Fibroblast of skin of left quadriceps (primary cell): ENCODE measurements at places on chromosomes 4 and X.

DNA sequence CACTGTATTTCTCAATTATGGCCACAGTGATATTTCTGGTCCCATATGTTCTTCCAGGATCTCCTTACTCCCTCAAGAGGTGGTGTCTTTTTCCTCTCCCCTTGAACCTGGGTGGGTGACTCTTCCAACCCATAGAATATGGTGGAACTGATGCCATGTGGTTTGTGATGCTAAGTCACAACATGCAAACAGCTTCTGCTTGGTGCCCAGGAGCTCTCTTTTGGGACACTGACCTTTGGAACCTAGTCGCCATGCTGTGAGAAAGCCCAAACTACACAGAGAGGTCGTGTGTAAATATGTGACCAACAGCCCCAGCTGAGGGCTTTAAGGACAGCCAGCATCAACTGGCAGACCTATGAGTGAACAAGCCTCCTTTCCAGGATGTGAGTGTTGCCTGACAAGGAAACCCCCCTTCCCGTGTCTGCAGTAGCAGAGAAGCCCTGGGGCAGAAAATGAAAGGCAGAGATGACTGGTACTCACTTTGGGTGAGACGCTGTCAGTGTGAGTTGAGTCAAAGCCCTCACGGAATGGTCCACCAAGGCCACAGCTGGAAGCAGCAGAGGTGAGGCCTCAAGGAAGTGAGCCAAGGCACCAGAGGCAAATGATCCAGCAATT is 223.4 kb downstream of the BCOR start:
- DNase-seq = no peak

GRCh38 chr4:102631616-102632015 is 129.2 kb downstream of the MANBA start:
- no peak for DNase-seq

- no peak for DNase-seq
Measured at GRCh38 chr4:123443401-123444289, 47.0 kb downstream of the SPRY1 start.

- DNase-seq = no peak
Measured at GRCh38 chr4:40782876-40783275, 33.1 kb downstream of the NSUN7 start.

- no peak for DNase-seq
Measured at GRCh38 chr4:71261001-71261400, 77.8 kb upstream of the SLC4A4 start.

- no peak for DNase-seq
Measured at GRCh38 chrX:50963842-50964241, 53.3 kb downstream of the BMP15 start.

GRCh38 chrX:13452283-13452682 is 117.1 kb upstream of the EGFL6 start:
- no peak for DNase-seq

GRCh38 chr4:112085156-112086035 is 59.9 kb upstream of the FAM241A start:
- DNase-seq = no peak

GRCh38 chrX:3550160-3550751 is 163.2 kb downstream of the PRKX start:
- no peak for DNase-seq

GRCh38 chrX:120457766-120458180 is 11.3 kb downstream of the LAMP2 start:
- DNase-seq = peak; percentile 61

GRCh38 chr4:20109391-20109790 is 142.3 kb upstream of the SLIT2 start:
- no peak for DNase-seq

GRCh38 chrX:111443946-111444345 is 32.0 kb upstream of the DCX start:
- DNase-seq = no peak

- DNase-seq = no peak
Measured at GRCh38 chrX:139720136-139720535, 12.2 kb upstream of the MCF2 start.

DNA sequence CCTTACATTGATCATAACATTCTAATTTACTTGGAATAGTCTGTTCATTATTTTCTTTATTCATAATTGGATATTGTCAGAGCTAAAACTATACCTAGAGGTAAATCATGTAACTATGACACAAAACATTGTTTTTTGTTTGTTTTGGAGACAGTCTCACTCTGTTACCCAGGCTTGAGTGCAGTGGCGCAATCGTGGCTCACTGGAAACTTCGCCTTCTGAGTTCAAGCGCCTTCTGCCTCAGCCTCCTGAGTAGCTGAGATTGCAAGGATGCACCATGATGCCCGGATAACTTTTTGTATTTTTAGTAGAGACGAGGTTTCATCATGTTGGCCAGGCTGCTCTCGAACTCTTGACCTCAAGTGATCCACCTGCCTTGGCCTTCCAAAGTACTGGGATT is 265.2 kb downstream of the FBXO8 start:
- DNase-seq = no peak

GRCh38 chr4:19971829-19972228 is 279.9 kb upstream of the SLIT2 start:
- no peak for DNase-seq

GRCh38 chrX:43656005-43656494 is at the start of gene MAOA:
Gene MAOA, plus strand, starts transcription at chrX:43656299. Its CDS starts 43 bp downstream, at chrX:43656342.
- no peak for DNase-seq

DNA sequence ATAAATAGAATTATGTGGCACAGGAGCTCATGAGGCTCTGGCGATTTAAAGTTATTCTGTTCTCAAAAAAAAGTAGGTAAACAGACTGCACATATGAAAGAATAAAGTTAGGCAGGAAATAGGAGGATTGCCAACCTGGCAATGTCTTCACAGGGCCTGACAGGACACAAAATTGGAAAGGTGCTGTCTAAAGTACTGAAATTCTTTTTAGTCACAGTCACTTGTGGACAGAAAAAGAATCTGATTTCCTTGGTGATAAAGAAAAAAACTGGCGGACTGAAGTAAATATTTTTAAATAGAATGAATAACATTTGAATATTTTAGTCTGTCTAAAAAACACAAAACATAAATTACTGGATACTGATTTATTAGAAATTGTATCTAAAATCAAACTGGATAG is 124.4 kb downstream of the VEGFC start:
- no peak for DNase-seq

GRCh38 chr4:141130947-141131605 is 2.2 kb downstream of the RNF150 start:
- DNase-seq = no peak

GRCh38 chrX:150478496-150479492 is 89.6 kb upstream of the MTM1 start:
- no peak for DNase-seq

GRCh38 chr4:38202242-38202641 is 242.0 kb downstream of the PTTG2 start:
- DNase-seq = no peak

DNA sequence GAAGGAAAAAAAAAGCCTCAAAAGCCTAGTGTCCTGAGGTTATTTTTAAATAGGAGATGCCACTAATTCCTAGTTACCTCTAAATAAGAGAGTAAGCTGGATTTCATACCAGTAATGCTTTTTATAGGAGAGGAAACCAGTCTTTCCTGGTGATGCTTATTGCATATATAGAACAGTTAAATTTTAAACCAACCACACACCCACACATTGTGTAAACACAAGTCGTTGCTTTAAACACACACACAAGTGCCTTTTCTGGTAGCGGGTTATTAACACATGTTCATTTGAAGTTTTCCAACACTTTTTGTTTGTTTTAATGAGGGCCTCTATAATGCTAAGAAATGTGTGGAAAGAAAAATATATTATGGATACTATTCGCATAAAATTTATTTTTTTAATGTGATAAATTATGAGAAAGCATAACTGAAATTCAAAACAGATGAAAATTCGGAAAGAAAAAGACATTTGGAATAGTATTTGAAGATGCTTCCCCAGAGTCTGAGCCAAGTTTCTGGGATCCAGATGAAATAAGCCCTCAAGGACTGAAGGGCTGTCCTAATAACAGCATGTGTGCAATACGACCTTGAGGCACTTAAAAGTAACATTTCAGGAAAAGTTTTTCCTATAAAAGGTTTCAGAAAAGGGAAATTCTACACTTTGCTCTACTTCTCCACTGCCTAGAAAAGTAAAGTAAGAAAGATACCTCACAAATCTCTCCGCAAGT is 2.0 kb downstream of the ANTXR2 start:
- no peak for DNase-seq

DNA sequence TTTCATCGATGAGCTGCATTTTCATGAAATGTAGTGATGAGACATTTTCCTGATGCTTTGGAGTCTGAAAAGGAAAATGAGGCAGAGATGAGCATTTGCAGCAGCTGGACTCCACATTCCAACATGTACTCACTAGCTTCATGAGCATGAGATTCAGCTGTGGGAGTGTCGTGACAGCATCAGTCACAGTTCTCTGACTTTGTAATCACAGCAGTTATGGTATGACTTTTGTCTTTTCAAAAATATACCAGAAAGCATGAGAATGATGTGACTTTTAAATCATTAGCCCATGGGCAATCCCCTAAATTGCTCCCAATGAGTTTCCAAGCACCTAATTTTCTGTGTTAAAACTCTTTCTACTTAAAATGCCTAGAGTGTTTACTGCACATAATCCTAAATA is 18.3 kb upstream of the MSL3 start:
- no peak for DNase-seq

GRCh38 chrX:134373736-134374135 is 86.2 kb upstream of the HPRT1 start:
- no peak for DNase-seq

DNA sequence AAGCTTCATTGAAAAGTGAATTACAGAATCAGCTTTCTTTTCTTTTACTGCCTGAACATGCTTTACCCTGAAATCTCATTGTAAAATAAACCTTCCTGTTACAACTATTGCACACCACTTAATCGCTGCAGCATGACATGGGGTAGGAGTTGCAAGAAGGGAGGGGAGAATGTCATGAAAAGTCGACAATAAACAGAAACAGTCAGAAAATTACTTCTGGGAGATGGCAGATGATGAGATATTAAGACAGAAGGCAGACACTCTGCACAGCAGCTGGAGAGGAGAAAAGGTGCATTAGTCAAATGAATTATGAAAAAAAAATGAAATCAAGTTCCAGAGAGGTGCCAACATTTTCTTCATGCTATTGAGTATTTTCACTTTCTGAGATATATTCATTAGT is 287.7 kb downstream of the PCDH7 start:
- no peak for DNase-seq

DNA sequence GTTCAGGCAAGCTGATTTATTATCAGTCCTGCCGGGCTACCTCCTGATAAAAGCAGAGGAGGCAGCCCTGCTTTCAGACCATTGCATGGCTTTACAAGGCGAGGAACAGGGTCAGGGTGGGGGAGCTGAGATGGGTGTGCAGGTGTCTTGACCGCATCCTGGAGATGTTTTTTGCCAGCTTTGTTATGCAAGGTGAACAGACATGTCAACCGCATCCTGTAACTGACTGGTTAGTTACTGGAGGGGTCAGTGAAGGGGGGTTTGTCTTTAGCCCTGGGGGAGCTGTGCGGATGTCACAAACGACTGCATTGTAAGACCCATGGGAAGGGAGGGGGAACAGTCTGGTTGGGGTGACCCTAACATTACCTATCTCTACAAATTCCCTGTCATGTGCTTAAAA is 10.0 kb downstream of the ADAM29 start:
- no peak for DNase-seq

- no peak for DNase-seq
Measured at GRCh38 chr4:116401293-116401692, 684.1 kb downstream of the TRAM1L1 start.

DNA sequence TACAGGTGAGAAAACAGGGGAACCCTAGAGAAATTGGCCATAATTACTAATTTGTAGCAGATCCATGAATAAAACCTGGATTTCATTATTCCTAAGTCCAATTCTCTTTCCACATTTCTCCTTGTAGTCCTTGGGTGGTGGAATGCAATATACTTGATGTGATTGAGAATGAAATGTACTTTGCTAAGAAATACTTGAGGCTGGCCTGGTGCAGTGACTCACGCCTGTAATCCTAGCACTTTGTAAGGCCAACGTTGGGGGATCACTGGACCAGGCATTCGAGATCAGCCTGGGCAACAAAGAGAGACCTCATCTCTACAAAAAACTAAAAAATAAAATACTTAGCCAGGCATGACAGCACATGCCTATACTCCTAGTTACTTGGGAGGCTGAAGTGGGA is 15.9 kb downstream of the TMEM184C start:
- no peak for DNase-seq

DNA sequence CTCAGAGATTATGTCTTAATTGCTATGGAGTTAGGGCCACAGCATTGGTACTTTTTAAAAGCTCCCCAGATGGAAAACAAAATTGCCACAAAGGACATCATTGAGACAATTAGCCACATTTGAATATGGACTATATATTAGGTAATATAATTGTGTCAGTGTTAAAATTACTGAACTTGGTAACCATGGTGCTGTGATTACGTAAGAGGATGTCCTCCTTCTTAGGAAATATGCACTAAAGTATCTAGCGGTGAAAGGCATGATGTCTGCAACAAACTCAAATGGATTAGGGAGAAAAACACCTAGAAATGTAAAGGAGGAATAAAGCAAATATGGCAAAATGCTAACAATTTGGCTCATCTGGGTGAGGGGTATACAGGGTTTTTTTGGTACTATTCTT is 89.9 kb upstream of the PAK3 start:
- DNase-seq = no peak

- no peak for DNase-seq
Measured at GRCh38 chr4:101956068-101956825, 165.7 kb downstream of the BANK1 start.
